ENCODE measurements at places on chromosomes 1 and 21.

DNA sequence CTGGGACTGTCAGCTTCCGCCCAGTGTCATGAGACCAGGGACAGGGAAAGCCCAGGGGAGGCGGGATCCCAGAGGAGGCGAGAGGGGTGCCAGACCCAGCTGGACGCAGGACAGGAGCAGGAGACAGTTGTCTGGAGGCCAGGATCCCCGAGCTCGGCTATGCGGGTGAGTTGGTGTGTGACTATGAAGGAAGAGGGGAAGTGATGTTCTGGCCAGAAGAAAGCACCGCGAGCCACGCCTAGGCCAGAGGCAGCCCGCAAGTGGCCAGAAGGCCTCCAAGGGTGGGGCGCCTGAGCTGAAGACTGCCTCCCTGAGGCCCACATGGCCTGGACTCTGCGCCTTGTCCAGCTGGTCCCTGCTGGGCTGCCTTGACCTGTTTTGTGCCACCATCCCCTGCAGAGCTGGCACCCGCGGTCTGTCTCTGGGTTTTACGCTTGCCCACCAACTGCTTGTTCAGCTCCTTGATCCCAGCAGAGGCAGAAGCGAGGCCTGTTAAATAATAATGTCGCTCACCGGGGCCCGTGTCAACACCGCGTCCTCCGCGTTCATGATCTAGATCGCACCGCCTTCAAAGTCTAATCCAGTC is 85.2 kb upstream of the ACTL8 start:
- DNase-seq = no peak

DNA sequence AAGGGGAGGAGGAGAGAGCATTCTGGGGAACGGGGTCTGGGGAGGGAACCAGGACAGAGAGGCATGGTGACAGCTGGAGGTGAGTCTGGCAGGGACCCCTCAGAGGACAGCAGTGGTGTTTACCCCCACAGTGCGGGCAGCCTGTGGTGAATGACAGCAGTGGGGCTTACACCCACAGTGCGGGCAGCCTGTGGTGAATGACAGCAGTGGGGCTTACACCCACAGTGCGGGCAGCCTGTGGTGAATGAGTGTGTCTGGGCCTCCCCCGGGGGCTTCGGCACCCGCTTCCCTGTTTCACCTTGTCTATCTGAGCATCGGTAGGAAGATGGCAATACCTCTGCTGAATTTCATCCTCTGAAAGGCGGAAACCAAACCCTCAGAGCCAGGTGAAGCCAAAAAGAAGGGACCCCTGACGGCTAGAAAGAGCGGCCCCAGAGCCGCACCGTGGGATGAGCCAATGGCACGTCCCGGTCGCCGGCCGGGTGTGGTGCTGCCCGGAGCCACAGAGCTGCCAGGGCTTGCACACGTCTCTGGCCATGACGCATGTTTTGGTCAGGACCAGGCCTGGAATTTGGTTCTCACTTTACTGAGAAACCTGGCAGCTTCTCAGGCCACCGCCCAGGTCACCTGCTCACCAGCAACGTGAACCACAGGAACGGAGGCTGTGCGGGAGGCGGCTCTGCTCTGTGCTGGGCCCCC is 54.1 kb downstream of the SIK1 start:
- no peak for DNase-seq

- DNase-seq = peak; percentile 36
These were observed 47.0 kb downstream of the ACTL8 start for GRCh38 chr1:17802164-17802563.

DNA sequence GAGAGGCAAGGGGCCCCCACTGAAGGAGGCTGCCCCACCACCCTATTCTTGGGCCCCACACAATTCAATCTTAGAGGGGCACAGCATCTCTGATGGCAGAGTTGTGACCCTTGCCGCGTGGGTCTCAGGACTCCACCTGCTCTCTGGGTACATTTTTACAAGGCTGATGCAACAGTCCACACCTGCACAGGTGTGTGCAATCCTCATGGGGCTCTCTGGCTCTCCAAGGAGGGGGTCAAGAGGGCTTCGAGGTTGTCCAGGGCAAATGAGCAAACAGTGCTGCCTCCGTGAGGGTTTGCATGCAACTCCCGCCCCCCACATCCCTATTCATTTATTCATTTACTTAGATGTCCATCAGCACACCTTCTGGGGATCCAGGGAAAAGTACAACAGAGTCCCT is 81.6 kb upstream of the IFFO2 start:
- DNase-seq = no peak

- DNase-seq = peak; percentile 2
These were observed 259 bp downstream of the KCNT2 start for GRCh38 chr1:196607981-196608380.

GRCh38 chr1:75632350-75632949 is 21.5 kb upstream of the SLC44A5 start:
- peak; percentile 28 for DNase-seq

DNA sequence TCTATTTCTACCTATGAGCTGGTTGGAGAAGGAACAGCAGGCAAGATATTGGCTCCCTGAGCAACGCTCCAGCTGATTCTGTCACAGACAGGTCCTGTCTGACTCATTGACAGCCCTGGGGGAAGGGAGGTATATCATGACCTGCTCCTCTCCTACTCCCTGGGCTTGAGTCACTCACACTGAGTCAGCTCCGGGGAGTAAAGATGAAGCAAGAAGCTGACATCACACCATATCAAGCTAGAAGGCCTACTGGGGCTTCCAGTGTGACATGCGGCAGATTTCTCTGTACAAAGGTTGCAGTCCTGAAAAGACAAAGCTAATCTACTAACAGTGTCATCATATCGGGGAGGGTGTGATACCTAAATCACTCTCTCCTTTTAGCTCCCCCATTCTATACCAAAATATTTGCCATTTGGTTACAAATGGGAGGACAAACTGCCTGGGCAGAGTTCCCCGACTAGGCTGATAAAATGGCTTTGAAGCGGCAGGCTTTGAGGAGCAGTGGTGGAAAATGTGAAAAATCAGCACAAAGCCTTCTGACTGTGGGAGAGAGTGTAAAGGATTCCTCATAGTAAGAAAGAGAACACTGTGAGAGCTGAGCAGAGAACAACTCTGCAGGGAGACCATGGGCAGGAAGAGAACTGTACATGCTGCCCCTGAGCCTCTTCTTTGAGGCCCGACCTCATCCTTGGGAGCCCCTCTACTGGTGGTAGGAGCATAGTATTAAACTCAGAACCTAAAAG is 15.5 kb downstream of the PI4KB start:
- peak; percentile 100 for DNase-seq

DNA sequence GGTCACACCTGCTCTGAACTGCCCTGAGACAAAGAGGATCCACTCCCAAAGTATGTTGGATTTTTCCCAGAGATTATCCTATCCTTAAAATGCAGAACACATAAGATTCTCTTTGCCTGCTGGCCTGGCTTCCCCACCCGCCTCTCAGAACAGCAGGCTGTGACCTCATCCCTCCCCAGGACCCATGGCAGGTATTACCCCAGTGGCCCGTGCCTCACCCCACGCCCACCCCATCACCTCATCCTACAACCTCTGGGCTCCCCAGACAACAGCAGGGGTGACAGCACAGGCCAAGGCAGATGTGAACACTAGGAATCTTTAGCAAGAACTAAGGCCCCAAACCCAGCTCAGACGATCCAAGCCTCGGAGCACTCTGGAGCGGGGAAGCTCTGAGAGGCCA is 35.1 kb upstream of the S100A7 start:
- no peak for DNase-seq

DNA sequence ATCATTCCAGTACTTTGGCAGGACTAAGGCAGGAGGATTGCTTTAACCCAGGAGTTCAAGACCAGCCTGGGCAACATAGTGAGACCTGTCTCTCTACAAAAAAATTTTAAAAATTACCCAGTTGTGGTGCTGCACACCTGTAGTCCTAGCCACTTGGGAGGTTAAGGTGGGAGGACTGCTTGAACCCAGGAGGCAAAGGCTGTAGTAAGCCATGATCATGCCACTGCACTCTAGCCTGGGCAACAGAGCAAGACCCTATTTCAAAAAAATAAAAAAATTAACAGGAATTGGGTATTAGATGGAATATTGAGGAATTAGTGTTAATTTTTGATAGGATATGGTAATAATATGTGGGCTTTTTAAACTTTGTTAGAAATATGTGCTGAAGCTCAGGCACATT is 16.8 kb downstream of the TAF13 start:
- DNase-seq = no peak

GRCh38 chr1:232057217-232057895 is 430.8 kb downstream of the DISC1 start:
- no peak for DNase-seq

DNA sequence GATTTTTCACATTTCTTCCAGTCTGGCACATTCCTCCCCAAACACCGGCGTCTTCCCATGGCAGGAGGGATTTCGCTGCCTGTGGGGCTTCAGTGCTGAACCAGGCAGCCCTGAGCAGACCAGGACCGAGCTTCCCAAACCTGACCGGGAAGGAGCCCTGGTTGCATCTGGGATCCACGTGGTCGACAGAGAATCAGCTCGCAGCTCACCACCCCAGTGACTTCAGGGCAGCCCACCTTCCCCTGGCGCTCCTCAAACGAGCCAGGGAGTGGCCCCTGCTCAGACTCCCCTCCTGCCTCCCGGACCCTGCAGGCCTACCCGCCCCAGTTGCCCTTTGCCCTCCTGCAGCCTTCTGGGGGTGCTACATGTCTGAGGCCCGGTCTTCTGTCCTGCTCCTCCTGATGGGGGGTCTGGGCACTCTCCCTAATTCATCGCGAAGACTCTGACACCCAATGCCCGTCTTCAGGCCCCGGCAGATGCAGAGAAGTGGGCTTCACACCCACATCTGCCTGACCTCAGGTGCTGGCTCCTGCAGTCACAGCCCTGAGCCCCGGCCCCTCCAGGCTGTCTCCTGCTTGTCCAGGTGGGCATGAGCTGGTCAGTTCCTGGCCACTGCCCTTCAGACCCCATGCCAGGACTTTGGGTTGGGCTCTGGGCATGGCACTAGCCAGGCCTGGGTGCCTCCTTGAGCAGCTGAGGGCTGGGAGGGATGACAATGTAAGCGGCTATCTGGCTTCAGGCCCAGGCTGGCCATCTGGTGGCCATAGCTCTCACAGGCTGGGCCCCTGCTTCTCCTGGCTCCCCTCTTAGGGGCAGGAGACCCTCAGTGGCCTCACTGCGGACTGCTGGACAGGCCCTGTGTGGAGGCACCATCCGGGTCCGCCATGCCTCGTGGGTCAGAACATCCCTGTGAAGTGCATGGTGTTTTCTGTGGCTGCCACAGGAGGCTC is 26.1 kb upstream of the PRSS38 start:
- no peak for DNase-seq

GRCh38 chr1:232456714-232457113 is 173.2 kb downstream of the SIPA1L2 start:
- DNase-seq = no peak

DNA sequence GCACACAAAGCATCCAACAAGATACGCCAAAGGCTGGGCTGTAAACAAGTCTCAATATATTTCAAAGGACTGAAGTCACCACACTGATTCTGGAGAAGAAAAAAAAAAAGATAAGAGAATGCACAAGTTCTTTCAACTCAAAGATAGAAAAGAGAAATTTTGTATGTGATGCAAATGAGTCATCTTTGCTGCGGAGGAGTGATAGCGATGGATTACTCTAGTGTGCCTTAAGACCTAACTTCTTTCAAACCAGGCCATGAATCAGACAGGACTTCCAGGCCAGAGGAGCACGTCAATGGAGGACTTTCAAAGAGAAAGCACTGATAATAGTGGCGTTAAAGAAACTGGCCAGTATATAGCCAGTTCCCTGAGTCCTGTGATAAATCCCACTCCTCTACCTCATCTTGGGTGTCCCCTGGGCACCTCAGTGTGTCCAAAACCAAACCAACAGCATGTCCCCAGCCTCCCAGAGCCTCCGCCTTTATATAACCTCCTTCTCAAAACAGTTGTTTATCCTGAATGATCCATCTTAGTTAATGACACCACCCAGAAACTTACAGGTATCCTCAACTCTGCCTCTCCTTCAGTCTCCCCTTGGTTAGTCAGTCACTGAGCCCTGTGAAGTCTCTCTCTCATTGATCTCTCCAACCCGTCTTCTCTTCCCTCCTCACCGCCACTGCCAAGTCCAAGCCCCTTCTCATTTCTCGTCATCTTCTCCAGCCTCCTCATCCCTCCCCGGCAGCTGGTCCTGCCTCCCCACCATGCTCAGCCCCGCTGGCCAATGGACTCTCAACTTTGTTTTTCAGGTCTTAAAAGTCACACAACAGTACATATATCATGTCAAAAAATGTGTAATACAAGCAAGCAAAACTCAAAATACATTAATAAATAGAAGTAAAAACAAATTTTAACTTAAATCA is 47.2 kb upstream of the IFFO2 start:
- DNase-seq = no peak

GRCh38 chr1:207619871-207620542 is 24.9 kb upstream of the CR1L start:
- peak; percentile 43 for DNase-seq

- no peak for DNase-seq
These were observed 16.4 kb upstream of the CCDC17 start for GRCh38 chr1:45640293-45640692.

DNA sequence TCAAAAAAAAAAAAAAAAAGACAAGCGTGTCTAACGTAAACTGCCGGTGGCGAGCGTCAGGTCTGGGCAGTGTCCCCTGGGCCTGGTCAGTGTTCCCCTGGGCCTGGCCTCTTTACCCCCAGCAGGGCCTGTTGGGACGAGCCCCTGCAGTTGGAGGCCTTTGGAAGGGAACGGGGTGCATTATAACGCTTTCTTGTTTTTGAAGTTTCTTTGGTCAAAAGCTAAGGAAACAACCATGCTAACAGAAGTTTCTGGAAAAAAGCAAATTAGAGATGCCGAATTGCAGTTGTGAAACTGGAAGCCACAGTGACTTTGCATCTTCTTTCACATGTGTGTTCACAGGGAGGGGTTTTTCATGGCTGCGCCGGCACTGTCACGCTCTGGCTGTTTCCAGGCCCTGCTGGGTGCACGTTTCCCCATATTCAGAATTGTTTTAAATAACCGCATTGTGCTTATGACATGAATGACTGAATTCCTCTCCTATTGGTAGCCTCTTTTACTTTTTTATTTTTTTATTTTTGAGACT is 16.0 kb downstream of the RRP1 start:
- no peak for DNase-seq

GRCh38 chr1:100441651-100442050 is 89.3 kb downstream of the CDC14A start:
- no peak for DNase-seq

GRCh38 chr1:209790286-209791193 is 6.2 kb upstream of the C1orf74 start:
- DNase-seq = peak; percentile 44

DNA sequence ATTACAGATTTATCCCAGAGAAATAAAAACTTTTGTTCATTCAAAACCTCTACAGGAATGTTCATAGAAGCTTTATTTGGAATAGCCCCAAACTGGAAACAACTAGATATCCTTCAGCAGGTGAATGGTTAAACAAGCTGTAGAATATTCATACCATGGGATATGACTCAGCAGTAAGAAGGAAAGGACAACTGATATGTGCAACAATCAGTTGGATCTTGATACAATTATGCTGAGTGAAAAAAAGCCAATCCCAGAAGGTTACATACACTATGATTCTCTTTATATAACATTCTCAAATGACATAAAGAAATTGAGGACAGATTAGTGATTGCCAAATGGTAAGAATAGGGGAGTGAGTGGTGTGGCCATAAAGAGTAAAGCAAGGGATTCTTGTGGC is 376.7 kb downstream of the S1PR1 start:
- DNase-seq = peak; percentile 18
